ENCODE measurements at places on chromosomes 11 and 22. TPM values are rescaled to one million over a fixed set of nuclear protein-coding genes. Genes with fewer than 3 reads are reported as not detected.

DNA sequence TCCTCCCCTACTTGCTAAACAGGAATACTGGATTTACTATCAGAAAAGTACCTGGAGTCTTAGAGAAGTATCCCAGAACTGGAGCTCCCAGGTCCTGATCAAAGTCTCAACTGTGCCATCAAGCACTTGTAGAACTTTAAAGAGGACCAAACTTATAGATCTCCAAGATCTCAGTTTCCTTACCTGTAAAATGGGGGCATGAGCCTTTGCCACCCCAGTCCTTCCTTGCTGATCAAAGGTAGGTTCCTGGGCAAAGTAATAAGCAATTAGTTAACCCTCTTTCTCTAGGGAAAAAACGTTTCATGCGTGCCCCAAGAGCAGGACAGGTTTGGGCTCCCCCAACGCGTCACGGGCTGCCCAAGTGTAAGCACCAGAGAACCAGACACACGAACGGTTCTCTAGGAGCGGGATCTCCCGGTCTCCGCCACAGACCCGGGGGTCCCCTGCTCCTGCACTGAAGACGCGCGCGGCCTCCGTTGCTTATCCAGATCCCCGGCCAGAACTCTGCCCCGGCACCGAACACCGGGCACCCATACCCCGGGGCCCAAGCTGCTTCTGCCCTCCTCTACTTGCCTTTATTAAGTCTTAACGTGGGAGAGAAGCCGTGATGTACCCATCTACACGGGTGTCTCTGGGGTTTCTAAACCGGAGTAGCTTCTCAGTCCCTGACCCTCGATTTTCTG is 505 bp downstream of the ZNF214 start:
- DNase-seq: no peak

The BTG4 gene
- not detected for total RNA-seq

GRCh38 chr11:20309231-20310025 is 54.1 kb upstream of the HTATIP2 start:
- no peak for DNase-seq

GRCh38 chr11:19723572-19724342 is 11.1 kb downstream of the NAV2 start:
- peak; percentile 57 for DNase-seq

DNA sequence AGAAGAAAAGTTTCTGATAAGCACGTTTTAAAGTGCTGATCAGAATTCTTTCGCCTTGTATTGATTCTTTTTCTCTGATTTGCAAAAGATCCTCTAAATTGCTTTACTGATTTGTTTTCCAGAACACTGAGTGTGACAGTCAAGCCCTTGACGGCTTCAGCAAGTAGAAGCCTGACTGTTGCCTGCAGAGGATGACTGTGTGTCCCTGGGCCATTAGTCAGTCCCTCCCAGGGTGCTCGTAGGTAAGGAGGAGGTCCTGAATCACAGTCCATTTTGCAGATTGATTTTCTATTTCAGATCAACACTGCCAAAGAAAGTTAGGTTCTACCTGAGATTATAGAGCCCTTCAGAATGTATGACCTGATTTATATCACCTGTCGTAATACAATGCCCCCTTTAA is 38.6 kb upstream of the POGLUT3 start:
- DNase-seq: no peak

- DNase-seq: no peak
Observed at GRCh38 chr11:91244912-91245311, 979.7 kb upstream of the FAT3 start.

DNA sequence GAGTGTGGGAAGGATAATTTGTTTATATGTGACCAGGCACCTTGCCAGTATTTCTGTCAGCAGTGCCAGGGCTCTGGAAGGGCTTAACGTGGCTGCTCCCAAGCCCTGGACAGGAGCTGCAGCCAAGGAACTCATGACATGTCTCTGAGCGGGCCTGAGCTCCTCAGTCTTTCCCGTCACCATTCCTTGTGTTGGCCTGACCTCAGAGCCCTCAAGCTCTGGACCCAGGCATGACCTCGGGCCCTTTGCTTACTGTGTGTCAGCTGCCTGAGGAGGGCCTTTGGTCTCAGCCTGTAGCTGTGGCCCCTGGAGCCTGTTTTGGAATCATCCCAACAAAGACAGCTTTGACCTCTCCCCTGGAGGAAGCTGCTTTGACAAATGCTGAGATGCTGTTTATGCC is 264.1 kb upstream of the PLET1 start:
- peak; percentile 7 for DNase-seq

- DNase-seq: no peak
Observed at GRCh38 chr11:86047275-86047991, 21.5 kb downstream of the PICALM start.

Measured in lung microvascular endothelial cell (primary cell).